ENCODE measurements at places on chromosomes 4 and X.

DNA sequence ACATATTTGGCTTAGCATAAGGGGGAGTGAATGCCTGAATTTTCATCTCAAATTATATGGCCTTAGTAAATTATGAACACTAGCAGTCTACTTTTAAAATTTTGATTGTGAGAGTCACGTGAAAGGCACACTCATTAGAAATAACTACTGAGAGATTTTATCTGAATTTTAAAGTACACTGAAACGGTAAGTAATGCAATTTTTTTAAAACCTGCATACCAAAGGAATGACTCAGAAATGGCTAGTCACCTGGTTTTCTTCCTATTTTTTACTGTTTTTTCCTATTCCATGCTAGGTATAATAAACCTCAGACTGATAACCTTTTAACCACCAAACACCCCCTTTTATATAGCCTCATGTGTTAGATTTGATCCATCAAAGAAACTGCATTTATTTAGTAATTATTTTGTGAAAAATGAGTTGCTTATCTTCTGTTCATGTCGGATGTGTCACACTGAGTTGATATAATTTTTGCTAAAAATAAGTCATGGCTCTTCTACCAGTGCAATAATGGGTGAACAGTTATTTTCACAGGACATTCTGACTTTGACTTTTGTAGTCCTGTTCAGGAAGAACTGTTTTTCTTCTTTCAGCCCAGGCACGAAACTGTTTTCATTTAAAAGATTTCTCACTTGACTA is 40.4 kb downstream of the CPEB2 start:
- DNase-seq, result no peak

DNA sequence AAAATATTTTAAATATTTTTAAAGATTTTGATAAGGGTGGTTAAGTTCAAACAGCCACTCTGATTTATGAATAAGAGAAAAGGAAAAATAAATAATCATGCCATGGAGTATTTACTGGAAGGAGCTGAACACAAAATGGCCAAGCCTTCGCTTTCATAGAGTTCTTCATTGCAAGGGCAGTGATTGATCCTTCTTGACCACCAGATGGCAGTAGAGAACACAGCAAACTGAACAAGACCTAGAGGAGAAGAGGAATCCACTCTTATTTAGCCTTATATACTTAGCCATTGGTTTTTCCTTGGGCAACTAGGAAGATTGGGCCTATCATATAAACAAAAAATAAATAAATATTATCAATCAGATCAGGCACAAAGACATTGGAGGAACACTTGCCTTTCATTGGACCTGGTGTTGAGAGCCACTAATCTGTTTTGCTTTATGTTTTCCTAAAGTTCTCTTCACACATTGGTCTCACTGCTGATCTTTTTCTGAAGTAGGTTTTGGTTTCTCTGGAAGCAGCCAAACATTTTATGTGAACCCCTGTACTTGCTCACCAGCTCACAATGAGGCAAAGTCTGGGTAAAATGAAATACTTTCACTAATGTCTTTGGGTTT is 58.1 kb upstream of the PARM1 start:
- DNase-seq, result no peak

GRCh38 chrX:3345281-3346191 is 916 bp downstream of the MXRA5 start:
- DNase-seq, result no peak

DNA sequence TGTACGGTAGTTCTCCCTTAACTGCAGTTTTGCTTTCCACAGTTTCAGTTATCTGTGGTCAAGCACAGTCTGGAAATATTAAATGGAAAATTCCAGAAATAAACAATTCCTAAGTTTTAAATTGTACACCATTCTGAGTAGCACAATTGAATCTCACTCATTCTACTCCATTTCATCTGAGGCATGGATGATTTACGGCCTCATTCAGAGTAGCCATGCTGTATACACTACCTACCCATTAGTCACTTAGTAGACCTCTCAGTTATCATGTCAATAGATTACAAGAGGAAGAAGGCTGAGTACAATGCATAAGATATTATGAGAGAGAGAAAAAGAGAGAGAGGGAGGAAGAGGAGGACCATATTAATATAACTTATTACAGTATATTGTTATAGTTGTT is 77.5 kb downstream of the ENOX2 start:
- no peak for DNase-seq

GRCh38 chr4:23811161-23811560 is 78.7 kb downstream of the PPARGC1A start:
- DNase-seq, result no peak

DNA sequence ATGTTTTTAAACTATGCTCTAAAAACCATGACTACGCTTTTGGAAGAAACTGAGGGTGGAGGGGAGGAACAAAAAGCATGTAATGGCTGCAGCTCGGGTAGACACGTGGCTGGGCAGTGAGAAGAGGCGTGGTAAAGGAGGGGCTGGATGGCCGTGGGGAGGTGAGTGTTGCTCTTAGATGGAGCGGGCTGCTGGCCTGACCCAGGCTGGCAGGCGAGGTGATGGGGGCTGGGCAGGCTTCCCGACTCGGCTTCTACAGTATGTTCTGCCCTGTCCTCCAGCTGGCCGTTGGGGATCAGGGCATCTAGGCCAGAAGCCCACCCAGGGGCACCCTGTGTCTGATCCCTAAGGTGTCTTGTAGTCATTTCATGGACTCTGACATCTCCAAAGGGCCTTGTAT is 60.7 kb downstream of the EFHC2 start:
- DNase-seq, result no peak
